Large intestine (tissue), 12 donors: ENCODE measurements at places on chromosomes 7 and 10.

DNA sequence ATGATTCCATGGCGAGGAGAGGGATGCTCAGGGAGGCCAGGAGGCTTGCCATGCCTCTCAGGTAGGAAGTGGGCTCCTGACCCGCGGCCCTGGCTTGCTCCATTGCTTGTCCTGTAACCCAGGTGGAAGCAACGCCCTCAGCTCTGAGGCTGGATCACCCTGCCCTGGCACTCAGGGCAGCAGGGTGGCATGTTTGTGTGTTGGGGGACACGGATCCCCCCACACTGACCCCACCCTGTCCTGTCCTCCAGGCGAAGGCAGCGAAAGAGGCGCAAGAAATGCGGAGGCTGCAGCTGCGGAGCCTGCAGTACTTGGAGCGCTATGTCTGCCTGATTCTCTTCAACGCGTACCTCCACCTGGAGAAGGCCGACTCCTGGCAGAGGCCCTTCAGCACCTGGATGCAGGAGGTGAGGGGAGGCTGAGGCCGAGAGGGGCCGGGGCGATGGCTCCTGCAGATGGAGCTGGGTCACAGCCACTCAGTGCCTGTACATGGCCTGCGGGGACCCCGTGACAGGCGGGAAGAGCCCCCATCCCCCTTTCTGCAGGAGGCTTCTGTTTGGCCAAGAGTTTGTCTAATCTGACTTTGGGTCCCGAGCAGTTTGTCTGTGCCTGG lies 38.3 kb downstream of the PRF1 start:
- DNase-seq = no peak

- no peak for DNase-seq
Observed at GRCh38 chr10:98193037-98193436, 58.6 kb downstream of the R3HCC1L start.

- DNase-seq = no peak
Observed at GRCh38 chr7:16900209-16900768, 18.5 kb upstream of the AGR3 start.

DNA sequence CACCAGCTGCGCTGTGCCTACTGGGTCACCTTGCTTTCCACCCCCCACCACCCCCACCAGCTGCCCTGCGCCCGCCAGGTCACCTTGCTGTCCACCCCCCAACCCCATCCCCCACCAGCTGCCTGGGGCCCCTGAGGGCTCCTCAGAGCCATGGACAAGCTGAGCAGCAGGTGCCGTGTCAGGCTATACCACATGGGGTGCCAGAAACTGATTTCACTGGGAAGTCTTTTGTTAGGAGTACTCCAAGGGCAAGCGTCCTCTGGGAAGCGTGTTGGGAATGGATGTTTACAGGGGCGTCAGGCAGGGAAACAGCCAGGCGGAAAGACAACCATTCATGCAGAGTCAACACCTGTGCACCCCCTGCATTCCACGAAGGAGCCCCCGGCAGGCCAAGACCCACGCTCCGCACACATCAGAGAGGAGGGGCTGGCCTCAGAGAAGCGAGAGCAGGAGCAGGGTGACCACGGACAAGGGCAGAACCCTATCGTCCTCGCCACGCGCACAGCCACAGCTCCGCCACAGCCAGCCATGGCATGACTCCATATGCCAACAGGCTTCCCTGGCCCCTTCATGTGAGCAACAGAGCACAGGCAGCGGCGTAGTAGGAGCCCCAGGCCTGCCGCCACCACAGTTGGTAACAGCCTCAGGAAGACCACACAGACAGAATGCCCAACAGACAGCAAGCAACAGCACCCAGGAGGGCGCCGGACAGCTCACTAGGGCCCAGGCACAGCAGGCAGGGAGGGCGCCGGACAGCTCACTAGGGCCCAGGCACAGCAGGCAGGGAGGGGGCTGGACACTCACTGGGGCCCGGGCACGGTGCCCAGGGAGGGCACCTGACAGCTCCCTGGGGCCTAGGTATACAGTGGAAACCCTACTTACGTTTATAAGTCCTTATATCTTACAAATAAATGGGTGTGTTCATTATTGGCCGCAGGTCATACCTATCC lies 180.8 kb downstream of the MAD1L1 start:
- DNase-seq = no peak

DNA sequence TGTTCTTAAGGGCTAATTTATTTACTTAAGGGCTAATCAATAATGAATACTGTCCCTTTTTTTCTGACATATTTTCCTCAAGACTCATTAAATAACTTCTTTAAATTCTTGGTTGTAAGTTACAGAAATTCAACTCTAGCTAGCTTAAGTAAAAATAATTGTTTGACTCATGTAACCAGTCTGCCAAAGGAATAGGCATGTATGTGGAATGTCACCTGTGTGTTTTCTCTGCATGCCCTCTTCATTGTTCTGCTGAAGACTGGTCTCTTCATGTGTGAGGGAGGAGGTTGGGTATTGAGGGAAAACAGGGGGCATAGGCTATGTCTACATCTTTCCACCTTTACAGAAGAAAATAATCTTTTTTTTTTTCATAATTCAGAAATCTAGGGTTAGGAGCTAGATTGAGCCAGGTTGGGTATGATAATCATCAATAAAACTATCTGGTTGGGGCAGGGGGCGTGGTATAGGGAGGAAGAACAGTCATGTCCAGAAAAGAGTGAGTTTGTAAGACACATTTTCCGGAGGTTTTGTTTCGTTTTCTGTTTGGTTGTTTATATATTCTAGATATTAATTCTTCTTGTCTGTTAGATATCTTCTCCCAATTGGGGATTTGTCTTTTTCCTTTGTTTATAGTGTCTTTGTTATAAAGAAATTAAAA lies 37.9 kb downstream of the EXOC4 start:
- DNase-seq = no peak

DNA sequence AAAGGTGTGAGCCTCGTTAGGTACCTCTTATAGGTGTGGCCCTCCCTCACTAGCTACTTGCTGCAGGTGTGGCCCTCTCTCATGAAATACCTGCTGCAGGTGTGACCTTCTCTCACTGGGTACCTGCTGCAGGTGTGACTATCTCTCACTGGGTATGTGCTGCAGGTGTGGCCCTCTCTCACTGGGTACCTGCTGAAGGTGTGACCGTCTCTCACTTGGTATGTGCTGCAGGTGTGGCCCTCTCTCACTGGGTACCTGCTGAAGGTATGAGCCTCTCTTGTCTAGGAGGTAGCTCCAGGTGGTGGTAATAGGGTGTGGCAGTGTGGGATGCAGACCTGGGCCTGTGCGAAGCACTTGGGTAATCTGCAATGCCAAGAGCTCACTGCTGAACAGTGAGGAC lies 170.7 kb upstream of the PLPP4 start:
- no peak for DNase-seq

GRCh38 chr10:77638321-77639101 lies 903 bp upstream of the KCNMA1 start:
- peak; percentile 77 for DNase-seq

- DNase-seq = no peak
Observed at GRCh38 chr7:79434098-79434497, 19.4 kb downstream of the MAGI2 start.

DNA sequence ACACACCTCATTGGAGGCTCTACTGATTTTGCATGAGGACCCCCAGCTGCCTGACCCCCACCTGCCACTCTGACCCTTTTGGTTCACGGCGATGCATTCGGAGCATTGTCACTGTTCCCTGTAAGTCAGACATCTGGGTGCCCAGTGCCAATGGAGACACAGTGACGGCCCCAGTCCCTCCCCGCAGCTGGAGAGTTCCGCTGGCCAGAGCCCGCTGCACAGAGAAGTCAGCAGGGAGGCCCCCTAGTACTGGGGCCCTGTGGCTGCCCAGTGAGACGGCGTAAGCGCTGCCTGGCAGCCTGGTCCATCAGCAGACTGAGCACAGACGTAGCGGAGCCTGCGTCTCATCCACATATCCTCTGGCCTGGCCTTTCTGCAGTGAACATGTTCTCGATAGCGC lies 77.5 kb downstream of the NKX6-2 start:
- DNase-seq = no peak

DNA sequence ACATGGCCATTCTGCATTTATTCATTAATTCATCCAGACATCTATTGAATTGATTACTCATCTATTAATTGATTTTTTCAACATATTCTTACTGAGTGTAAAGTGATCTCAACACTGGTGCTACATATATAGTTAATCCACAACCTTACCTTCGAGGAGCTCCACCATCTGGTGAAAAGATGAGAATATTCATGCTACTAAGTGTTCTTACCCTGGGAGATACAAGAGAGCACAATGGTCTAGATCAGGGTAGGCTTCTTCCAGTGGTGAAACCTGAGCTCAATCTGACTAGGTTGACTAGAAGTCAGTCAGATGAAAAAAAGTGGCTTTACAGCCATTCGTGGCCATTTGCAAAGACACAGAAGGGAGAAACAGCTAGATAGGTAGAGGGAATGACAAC lies 507.4 kb downstream of the ANKRD7 start:
- no peak for DNase-seq

DNA sequence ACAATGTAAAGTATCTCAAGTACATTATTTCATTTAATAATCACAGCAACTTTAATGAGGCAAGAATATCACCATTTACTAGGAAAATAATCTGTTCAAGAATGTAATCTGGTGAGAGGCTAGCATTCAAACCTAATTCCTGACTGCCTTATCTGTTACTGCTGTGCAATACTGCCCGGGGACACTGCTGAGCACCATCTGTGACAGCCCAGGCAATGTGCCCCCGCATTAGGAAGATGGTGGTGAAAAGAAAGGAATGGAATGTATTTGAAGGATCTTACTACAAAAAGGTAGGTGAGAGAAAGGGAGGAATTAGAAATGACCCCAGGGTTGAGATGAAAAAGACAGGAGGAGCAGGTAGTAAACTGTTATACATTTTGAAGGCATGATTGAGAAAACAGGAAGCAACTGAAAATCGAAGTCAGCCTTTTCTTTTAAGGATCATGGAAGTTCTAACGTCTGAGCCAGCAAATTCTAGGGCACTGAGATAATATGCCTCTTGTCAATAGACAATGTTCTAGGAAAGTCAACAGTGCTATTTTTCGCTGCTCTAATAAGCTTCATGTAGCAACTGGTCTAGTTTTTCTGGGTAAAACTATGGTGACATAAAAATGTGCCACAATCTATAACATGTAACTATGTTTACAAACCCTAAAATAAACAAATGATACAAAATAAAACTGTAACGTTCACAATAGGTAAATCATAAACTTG lies 90.4 kb downstream of the ETV1 start:
- peak; percentile 16 for DNase-seq

GRCh38 chr10:125014086-125014830 lies 72.3 kb downstream of the ZRANB1 start:
- DNase-seq = no peak

DNA sequence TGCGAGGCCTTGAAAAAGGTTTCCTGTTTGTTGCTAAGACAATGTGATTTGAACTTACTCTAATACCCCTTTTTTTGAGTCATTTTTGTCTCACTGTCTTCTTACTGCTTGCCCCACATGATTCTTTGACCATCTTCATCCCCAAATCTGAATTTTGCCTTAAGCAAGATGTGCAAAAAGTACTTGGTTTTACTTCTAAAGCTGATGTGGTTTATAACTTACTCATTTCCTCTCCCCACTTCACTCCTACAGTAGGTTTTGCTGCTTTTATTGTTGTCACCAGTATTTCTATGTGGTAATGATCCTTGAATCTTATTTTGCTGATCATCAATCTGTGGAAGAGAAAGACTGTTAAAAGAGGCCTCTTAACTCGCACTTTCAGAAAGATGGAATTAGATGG lies 396.4 kb downstream of the SDK1 start:
- no peak for DNase-seq

- DNase-seq = peak; percentile 59
Observed at GRCh38 chr7:46321556-46322205, 400.6 kb upstream of the IGFBP3 start.

DNA sequence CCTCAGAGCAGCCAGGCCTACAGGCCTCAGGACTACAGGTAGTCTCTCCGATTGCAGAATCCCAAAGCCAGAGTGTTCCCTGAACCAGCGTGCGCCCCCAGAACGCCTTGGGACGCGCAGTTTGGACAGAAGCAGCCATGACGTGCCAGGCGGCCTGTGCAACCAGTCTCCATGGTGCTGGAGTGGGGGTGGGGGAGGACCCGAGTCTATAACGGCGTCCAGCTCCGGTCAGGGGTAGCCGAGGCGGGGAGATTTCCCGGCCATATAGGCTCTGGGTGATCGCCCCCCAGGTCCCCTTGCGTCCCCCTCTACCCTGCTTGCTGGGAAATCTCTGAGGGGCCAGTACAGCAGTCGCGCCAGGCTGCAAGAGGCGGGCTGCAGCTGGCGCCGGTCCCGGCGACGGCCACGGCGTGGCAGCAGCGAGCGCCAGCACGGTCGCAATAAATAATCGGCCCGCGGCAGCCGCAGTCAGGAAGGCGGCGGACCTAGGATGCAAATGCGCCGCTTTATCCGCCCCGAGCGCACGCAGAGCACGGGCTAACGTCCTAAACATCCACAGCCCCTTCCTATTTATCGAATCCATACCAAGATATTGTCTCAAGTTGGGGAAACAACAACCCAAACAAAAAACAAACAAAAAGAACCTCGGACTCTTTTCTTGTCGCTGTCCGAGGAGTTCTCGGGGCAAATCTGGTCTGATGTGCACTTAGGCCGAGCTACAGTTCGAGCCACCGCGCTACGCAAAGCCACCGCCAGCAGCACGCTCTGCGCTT lies 1.6 kb downstream of the HOXA3 start:
- no peak for DNase-seq

DNA sequence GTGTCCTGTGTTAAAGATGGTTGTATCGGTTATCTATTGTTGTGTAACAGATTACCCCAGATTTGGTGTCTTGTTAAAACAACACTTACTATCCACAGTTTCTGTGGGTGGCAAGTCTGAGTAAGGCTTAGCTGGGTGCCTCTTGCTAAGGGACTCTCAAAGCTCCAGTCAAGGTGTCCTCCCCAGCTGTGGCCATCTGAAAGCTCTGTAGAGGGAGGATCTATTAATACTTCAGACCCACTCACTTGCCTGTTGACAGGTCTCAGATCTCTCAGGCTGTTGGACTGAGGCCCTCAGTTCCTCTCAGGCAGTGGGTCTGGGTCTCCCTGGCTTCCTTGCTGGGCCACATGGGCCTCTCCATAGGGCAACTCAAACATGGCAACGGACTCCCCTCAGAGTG lies 19.6 kb downstream of the ARID5B start:
- DNase-seq = no peak

- DNase-seq = no peak
Observed at GRCh38 chr7:140596519-140597427, 43.8 kb downstream of the DENND2A start.

DNA sequence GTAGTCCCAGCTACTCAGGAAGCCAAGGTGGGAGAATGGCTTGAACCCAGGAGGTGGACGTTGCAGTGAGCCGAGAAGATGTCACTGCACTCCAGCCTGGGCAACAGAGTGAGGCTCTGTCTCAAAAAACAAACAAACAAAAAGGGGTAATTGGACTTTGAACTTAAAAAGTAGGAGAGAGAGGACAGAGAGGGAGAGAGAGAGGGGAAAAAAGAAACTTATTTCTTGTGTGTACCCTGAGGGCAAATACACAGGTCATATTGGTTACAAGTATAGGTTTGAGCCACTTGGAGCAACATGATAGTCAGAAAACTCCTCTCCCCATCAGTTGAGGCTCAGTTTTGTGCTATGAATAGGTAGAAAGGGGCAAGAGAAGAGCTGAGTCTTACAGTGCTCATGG lies 42.8 kb upstream of the CCDC7 start:
- DNase-seq = no peak

GRCh38 chr10:124088915-124089314 lies 4.5 kb downstream of the CHST15 start:
- DNase-seq = no peak
